T-helper 17 cell (primary cell): ENCODE measurements at places on chromosomes 2 and 18.

DNA sequence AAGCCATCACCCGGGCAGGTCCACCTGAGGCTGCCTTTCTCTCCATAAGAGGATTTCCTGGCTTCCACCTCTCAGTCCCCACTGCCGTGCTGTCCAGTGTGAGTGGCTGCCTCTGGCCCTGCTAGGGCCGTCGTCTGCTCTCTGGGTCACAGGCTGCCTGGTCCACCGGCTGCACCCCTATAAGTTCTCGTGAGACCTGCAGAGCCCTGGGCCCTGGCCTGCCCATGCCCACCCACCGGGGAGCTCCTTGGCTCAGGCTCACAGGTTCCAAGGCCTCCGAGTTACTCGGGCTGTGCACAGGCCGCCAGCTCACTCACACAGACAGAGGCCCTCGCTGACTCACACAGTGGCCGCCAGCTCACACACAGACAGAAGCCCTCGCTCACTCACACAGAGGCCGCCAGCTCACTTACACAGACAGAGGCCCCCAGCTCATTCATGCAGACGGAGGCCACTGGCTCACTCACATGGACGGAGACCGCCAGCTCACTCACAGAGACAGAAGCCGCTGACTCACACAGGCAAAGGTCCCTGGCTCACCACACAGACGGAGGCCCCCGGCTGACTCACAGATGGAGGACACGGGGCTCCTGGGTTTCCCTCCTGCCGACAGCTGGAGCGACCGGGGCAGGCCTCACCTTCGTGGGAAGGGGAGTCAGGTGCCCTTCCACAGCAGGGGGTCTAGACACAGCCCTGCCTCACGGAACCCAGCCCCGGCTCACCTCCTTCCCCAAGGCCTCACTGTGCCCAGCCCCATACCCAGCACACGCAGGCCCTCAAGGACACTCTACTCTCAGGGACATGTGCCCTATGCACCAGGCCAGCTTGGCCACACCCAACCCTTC is 334.1 kb upstream of the MYT1L start:
- no peak for DNase-seq

- DNase-seq, result no peak
These were observed 103.1 kb upstream of the THOC1 start for GRCh38 chr18:370751-371608.

- no peak for DNase-seq
These were observed 27.8 kb downstream of the OTOF start for GRCh38 chr2:26450031-26450635.

- DNase-seq, result no peak
These were observed 359.5 kb downstream of the ZNF521 start for GRCh38 chr18:24992491-24992890.

DNA sequence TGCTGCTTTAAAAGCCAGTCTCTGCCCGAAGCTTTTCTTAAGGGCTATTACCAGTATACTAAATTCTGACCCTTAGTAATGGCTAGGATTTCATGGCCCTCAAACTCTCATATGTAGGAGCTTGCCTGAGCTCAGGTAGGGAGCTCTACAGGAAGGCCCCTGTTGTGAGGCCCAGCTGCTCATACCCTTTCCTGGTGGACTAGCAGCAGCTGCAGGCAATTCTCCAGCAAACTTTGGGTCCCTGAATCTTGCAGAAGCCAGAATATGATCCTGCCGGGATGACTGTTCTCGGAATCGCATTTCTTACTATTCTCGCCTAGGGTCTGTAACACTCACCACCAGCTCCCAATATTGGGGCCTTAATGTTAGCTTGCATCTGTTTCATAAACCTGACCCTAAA is 106.4 kb upstream of the SERTAD2 start:
- no peak for DNase-seq

- DNase-seq, result no peak
These were observed 1279.9 kb upstream of the NRXN1 start for GRCh38 chr2:52311862-52312261.

GRCh38 chr18:21915546-21915945 is 175.0 kb downstream of the MIB1 start:
- DNase-seq, result no peak

- DNase-seq, result no peak
These were observed 39.1 kb upstream of the CPS1 start for GRCh38 chr2:210517264-210517663.

GRCh38 chr2:10775021-10775780 is 37.4 kb downstream of the PDIA6 start:
- no peak for DNase-seq

DNA sequence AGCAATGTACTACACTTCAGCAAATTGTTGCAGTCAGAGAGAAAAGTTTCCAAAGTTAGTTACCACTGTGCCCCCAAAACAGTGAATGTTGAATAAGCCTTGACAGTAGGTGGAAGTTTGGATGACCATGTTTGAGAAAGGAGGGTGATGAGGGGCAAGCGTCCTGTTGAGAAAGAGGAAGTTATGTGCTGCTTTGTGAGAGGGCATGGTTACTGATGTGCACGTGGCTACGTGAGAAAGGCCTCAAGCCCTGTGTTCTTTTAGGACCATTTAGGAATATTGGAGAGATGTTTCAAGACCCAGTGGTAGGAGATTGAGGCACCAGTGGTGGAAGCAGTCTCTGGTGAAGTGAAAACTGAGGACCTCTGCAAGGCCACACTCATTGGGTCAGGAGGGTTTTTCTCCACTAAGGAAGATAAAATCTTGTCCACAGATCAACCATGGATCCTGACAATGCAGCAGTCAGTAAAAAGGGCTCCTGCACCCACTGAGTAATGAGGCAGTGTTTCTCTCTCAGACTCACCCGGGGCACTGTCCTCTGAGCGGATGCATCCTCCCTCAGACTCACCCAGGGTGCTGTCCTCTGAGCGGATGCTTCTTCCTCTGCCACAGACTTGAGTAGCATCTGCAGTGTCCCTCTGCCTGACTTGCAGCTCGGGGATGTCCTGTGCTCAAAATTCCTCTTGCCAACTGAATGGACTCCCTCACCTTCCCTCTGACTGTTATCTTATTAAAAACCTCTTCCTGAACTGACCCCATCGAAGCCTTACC is 34.7 kb upstream of the ACTR3 start:
- no peak for DNase-seq

DNA sequence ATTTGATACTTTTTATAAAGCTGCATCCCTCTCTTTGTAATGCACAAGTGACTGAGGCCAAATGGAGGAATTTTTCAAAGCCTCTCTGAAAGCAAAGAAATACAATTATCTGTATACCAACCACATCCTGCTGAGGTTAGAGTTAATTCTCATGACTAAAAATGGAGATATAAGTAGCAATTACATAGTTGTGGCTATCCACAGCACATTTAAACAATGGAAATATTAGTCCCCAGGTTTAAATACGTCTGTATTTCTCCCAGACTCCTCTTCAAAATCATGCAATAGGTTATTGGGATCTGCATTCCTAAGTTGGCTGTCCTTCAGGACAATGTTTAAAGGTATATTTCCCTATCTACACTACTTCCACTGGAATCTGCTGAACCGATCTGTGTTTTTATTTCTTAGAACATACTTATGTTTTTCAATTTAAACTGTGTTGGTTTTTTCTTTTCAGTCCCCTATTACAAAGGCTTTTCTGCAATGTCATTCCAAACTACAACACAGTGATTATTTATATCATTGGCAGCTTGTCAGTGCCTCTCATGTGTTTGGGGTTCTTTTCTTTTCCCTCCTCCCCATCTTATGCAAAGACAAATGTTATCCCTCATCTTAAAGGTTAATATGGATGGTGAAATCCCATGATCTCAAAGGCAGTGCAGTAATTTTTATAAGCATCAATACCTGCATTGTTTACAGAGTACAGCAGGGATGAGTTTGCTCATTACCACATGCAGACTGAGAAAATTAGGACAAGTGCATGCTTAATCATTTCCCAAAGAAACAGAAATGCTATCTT is 134.8 kb upstream of the FSHR start:
- DNase-seq, result no peak

DNA sequence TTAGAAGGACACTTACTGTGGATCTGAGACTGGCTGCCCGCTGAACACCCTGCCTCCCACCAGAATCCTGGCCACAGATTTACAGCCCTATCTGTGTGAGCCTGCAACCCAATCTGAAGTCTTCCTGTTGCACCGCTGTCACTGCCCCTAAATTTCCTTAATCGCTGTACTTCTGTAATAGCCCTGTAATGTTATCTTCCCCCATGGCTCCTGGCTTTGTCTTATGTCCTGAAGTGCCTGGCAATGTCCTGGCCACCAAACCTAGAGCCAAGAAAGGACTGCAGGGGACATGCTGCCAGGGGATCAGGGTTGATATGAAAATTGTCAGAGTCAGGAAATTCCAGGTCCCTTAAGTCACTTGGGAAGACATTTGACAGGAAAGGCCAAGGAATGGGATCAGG is 52.7 kb downstream of the FHOD3 start:
- no peak for DNase-seq

GRCh38 chr2:190881084-190881597 is 520 bp downstream of the GLS start:
- DNase-seq, result no peak

- no peak for DNase-seq
These were observed 91.5 kb downstream of the MSH2 start for GRCh38 chr2:47494267-47495130.

DNA sequence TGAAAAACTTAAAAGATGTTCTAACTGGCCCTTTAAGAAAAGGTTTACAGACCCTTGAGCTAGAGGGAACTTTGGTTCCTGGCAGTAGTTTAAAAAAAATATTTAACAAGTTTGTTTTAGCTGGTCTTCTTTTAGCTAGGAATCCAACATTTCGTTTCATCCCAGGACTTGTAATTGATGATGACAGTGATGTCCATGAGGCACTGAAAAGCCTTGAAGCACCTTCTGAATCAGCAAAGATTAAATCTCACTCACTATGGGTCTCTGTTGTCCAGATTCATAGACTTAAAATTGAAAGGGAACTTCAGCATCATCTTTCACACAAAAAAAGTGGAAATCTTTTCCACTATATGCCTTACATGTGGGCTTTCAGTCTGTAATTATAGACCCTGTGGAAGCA is 102.9 kb upstream of the ETAA1 start:
- DNase-seq, result no peak

GRCh38 chr2:44578471-44579093 is 216.8 kb downstream of the CAMKMT start:
- no peak for DNase-seq

- no peak for DNase-seq
These were observed 80.8 kb downstream of the INPP5D start for GRCh38 chr2:233140978-233141377.

DNA sequence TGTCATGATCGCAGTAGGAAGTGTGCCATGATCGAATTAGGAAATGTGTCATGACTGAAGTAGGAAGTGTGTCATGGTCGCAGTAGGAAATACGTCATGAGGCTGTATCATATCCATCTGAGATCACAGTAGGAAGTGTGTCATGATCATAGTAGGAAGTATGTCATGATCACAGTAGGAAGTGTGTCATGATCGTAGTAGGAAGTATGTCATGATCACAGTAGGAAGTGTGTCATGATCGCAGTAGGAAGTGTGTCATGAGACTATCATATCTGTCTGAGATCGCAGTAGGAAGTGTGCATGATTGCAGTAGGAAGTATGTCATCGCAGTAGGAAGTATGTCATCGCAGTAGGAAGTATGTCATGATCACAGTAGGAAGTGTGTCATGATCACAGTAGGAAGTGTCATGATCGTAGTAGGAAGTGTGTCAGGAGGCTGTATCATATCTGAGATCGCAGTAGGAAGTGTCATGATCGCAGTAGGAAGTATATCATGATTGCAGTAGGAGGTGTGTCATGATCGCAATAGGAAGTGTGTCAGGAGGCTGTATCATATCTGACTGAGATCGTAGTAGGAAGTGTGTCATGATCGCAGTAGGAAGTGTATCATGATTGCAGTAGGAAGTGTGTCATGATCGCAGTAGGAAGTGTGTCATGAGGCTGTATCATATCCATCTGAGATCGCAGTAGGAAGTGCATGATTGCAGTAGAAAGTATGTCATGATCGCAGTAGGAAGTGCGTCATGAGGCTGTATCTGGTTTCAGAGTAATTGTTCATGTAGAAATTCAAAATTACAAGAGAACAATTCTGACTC is 56.4 kb upstream of the NFATC1 start:
- no peak for DNase-seq

DNA sequence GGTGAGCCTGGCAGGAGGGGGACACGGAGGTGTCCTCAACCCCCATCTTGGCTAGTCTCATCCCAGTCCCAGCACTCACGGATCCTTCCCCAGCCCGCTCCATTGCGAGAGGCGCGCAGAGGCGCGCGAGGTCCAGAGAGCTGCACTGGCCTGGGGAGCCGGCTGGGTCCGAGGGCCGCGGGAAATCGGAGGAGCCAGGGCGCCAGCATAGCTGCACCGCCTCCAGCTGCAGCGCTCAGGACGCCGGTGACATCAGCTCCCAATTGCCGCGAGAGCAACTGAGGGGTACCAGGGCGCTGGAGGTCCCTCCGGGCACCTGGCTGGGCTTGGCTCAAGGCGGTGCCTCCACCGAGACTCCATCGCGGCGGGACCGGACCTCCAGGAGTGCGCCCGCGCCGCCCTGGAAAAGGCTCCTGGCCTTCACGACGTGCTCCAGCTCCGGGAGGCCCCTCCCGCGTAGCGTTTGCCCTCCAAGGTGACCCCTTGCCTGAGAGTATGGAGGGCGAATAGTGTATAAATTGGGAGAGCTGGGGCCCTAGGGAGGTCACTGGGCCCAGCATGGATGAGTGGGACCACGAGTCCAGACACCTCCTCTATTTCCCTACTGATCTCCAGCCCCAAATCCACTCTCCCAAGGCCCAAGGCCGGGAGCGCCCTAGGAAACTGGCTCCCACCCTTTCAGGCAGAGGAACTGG is 5.5 kb downstream of the RTKN start:
- DNase-seq, result no peak

- DNase-seq, result no peak
These were observed 73.3 kb downstream of the TFCP2L1 start for GRCh38 chr2:121211689-121212151.

- no peak for DNase-seq
These were observed 69.6 kb downstream of the PID1 start for GRCh38 chr2:229201521-229201920.

GRCh38 chr2:401019-401679 is 113.3 kb upstream of the ALKAL2 start:
- DNase-seq, result no peak
